CD8-positive, alpha-beta T cell (primary cell): ENCODE measurements at places on chromosomes 12 and 14.

GRCh38 chr14:99946652-99947489, 118.4 kb upstream of the EVL start:
- peak; percentile 67 for DNase-seq

GRCh38 chr14:105503935-105504692, 13.1 kb downstream of the TEDC1 start:
- DNase-seq: no peak

DNA sequence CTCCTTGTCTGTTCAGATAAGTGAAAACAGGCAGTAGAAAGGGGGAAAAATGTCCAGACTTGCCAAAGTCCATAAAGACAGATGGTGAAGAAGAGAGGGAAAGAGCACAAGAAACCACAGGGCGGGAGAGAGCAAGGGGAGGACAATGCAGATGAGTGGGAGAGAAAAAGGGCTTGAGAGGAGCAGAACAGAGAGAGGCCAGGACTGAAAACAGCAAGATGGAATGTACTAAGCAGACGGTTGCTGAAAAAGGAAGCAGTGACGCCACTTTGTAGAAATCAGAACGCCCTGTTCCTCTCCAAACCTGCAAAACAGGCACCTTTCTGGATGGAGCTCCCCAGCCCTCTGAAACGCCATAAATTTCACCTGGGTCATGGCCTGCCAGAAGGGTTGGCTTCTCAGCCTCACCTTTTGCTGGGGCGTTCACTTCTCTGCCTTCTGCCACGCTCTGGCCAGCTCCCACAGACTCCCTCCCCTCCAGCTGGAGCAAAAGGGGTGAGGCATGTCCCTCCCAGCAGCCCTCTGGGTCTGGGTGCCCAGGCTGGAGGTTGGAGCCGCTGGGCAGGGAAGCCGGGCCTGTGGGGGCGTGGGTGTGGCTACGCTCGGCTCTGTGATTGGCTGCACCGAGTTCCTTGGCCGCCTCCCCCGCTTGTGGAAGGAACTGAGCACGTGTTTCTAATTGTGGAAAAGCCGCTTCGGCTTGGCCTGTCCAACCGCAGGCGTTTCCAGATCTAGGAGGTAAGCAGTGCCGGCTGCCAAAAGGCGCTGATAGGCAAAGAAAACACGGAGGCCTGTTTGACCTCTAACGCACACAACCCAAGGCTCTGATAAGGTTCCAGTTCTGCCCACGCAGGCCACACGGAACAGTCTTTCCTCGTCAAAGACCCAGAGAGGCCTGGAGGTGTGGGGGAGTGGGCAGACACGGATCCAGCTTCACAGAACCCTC, 29.3 kb downstream of the SLC7A8 start:
- DNase-seq: no peak

GRCh38 chr14:101600891-101601605, 39.8 kb downstream of the DIO3 start:
- no peak for DNase-seq

DNA sequence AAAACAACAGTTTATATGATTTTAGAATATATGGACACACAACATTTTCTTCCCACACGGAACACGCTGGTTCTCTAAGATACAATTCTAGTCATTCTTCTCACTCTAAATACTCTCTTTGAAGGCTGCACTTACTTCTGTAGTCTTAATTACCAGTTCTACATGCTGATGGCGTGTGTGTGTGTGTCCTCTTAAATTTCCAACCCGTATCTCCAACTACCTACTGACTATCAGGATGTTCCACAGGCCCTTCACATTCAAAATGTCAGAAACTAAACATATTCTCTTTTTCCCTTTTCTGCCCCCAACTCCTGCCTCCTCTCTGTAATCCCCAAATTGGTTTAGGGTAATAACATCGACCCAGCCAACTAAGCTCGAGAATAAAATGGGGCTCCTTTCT, 75.2 kb downstream of the DUSP16 start:
- DNase-seq: no peak

DNA sequence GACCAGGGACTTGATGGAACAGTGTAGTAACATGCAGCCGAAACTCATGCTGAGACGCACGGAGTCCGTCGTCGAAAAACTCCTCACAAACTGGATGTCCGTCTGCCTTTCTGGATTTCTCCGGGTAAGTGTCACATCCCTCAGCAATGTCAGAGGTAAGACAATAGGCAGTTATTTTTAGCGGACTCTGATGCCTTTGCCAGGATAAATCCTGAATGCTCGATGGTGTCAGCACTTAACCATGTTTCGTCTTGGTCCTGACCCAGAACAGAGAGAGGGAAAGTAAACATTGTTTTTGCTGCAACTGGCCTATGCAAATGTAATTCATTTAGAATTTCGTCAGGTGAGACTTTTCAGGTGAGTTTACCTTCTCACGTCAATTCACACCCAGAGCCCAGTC, 112.3 kb downstream of the PLXNC1 start:
- no peak for DNase-seq

- DNase-seq: no peak
These were observed 41.9 kb downstream of the TTC8 start for GRCh38 chr14:88866305-88866704.

DNA sequence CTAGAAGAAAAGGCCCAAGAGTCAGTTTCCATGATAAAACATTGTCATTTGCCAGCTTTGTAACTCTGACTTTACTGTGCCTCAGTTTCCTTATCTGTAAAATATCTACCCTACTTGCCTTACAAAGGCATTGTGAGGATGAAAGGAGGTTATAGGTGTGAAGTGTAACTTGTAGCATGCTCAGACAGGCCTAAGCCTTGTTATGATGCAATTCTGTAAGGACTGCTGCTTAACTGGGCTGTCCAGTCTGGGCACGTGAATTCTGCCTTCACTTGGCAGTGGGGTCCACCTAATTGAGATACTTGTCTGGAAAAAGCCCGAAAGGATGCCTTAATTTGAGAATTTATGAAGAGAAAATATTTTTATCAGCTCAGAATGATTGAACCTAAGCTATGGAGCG, 114.5 kb upstream of the DYRK2 start:
- no peak for DNase-seq

- DNase-seq: no peak
These were observed 1.1 kb downstream of the ADSS1 start for GRCh38 chr14:104724981-104725771.

- DNase-seq: no peak
These were observed 100.5 kb downstream of the EEA1 start for GRCh38 chr12:92828565-92828964.

- no peak for DNase-seq
These were observed 25.1 kb downstream of the ACVR1B start for GRCh38 chr12:51976376-51977160.

- DNase-seq: no peak
These were observed 3.5 kb upstream of the PTPN6 start for GRCh38 chr12:6947615-6948014.

DNA sequence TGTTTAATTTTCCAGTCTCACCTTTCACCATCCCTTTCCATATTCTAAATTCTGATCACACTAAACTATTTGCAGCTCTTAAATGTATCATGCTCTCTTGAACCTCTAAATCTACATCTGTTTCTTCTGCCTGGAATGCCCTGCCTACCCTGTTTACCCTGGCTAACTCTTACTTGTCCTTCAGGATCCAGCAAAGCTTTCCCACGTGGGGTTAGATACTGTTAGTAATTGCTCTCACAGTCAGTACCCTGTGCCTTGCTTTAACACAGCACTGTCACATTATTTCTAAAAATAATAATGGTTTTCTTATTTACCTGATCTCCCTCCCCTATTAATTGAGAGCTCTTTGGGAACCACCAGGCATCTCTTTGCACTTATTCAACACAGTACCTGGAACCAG, 333.0 kb downstream of the CEP128 start:
- no peak for DNase-seq

- no peak for DNase-seq
These were observed 80.3 kb downstream of the PRMT8 start for GRCh38 chr12:3571323-3571722.

GRCh38 chr14:58785701-58786100, 147.9 kb downstream of the DACT1 start:
- DNase-seq: no peak

- DNase-seq: no peak
These were observed 10.9 kb downstream of the ISCU start for GRCh38 chr12:108573317-108573716.
